Activated naive CD4-positive, alpha-beta T cell treated with anti-CD3 and anti-CD28 coated beads for 36 hours (primary cell): ENCODE measurements at places on chromosomes 1 and 21. TPM values are rescaled to one million over a fixed set of nuclear protein-coding genes. Genes with fewer than 3 reads are reported as not detected.

Gene CFAP45
- total RNA-seq: 2.6 TPM

Gene TMEM51
- total RNA-seq: 0.15 TPM

Gene MATN1
- 0.37 TPM for total RNA-seq

Gene SYPL2
- not detected for total RNA-seq

Gene DSCAM
- total RNA-seq: not detected
